GDM1 (cell line): ENCODE measurements at places on chromosomes 3 and 15.

- no peak for DNase-seq
Measured at GRCh38 chr15:23440596-23440995, 6.4 kb downstream of the GOLGA6L2 start.

DNA sequence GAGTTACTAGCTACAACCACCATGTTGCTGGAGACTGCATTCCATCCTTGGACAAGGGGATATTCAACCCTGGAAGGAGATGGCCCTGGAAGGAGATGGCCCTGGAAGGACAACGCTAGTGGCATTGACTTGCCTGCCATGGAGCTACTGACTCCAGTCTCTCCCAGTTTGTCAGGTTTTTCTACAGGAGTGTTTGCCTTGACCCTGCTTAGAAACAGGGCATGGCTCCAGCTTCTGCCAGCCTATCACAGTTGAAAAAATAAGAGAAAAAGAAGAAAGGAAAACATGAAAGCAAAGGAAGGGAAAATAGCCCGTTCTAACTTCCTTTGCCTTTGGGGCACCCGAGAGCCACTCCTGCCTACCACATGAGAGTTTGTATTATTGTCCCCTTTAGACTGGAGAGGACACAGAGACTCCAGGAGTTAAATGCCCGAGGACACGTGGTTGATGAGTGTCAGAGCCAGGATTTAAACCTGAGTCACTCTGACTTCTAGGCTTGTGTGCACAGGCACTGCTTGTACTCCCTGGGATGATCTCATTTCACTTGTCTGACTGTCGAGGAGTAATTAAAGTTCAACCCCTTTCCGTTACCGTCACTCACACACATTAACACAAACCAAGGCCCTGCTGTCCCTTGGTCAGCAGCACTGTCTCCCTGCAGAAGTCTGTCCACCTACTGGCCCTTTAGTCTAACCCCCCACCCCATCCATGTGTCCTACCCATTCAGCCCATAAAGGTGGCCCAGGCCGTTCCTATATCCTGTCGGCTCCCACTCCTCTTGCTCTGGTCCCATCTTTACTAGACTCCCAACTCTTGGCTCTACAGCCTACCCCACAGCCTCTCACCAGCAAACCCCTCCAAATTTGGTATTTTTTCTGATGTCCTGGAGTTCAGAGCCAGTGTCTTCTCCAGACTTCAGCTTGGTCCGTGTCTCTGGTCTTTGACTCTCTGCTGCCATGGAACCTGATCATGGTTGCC lies 46.1 kb downstream of the C2CD4A start:
- DNase-seq: no peak

GRCh38 chr3:190018460-190018859 lies 102.2 kb downstream of the P3H2 start:
- no peak for DNase-seq

DNA sequence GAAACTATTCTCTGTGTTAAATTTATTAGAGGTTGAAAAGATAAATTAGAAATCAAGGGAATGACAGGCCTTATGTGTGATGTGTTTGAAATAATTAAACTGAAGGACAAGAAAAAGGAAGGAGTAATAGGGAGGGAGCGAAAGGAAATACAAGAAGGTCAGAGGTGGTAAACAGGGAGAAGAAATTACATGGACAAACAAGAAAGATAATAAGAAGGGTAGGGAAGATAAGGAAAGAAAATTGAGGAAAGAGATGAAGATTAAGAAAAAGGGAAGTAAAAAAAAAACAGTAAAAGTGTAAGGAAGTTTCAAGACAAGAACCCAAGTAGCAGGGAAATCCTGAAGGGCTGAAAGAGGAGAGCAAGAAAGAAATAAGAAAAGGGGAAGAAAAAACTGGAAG lies 26.2 kb upstream of the ANXA2 start:
- DNase-seq: no peak

DNA sequence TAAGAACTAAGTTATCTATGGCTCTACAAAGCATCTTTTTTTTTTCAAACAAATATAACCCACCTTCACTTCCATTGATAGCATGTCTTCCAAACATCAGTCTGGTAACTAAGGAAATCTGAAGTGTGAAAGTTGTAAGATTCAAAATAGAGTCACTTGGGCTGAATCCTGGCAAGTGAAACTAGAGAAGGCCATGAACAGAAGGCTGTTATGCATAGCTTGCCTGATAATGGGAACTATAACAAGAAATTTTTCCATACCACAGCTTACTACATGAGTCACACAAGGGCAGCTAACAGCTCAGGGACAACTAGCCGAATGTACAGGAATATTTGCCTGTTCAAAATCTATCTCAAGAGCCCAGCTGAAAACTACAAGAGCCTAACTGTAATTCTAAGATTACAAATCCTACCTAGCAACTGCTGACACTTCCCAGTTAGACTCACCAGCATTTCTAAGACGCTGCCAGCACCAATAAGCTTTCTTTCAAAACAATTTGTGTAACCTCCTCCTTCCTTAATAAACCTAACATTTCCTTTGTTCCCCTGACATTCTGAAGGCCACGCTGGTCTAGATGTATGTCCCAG lies 1066.5 kb downstream of the PLOD2 start:
- DNase-seq: peak; percentile 1

GRCh38 chr3:174973465-174973864 lies 114.3 kb downstream of the NAALADL2 start:
- DNase-seq: no peak

DNA sequence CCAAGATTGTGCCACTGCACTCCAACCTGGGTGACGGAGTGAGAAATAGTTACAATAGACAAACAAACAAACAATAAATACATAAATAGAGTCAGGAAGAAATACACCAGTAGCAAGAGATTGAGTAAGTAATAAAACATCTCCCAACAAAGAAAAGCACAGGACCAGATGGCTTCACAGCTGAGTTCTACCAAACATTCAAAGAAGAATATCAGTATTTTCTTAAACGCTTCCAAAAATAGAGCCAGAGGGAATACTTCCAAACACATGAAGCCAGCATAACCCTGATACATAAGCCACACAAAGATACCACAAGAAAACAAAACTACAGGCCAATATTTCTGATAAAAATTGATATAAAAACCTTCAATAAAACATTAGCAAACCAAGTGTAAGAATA lies 30.7 kb upstream of the IGSF10 start:
- no peak for DNase-seq

GRCh38 chr15:80514071-80514780 lies 110.0 kb downstream of the ARNT2 start:
- DNase-seq: no peak

- no peak for DNase-seq
Measured at GRCh38 chr3:144859161-144859560, 887.5 kb downstream of the DIPK2A start.

GRCh38 chr3:101303089-101303731 lies 17.2 kb downstream of the IMPG2 start:
- no peak for DNase-seq

DNA sequence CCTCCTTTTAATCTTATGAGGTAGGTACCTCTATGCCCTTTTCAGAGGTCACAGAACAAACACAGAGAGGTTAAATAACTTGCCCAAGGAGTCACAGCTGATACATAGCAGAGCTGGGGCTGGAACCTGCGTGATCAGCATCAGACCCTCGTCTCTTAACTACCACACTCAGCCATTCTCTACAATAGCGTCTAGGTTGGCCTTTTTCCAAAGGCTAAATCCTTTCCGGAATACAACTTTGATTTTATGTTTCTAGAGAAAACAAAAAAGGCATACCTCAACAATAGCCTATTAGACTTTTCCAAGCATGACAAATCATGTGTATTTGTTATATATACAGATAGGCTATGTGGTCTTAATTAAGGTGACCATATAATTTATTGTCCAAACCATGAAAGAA lies 187.2 kb downstream of the RORA start:
- no peak for DNase-seq

- DNase-seq: no peak
Measured at GRCh38 chr15:73902121-73903020, 23.9 kb upstream of the LOXL1 start.

- no peak for DNase-seq
Measured at GRCh38 chr3:14520967-14521366, 19.2 kb downstream of the GRIP2 start.

DNA sequence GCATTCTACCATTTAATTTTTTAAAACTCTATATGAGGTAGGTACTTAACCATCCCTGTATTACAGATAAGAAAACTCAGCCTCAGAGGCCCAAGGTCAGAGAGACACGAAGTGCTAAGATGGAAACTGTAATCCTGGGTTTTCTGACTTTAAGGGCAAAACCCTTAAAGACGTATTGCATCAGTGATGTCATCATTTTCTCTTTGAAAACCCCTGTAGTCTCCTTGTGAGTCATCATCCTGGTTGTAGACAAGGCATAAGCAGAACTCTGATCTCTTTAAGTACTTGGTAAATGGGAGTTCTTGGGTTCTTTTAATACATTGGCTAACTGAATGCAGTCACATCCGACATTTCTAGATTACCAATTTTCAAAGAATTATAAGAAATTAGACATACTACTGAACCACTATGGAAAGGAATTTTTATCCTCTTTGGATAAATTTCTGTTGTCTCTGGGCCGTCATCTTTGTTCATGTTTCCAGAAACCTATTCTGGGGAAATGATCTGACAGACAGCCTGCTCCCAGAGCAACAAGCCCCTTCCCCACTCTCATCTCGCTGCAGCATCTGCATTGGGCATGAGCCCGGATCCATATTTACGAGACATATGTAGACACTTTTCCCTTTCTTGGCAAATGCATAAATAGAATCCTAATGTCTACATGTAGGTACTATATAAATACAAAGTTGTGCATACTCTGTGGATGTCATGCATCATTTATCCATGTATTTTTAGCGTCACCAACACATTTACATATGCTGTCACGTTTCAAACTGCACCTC lies 48.7 kb upstream of the MDFIC2 start:
- no peak for DNase-seq

GRCh38 chr15:31306426-31307269 lies 20.0 kb upstream of the KLF13 start:
- no peak for DNase-seq

DNA sequence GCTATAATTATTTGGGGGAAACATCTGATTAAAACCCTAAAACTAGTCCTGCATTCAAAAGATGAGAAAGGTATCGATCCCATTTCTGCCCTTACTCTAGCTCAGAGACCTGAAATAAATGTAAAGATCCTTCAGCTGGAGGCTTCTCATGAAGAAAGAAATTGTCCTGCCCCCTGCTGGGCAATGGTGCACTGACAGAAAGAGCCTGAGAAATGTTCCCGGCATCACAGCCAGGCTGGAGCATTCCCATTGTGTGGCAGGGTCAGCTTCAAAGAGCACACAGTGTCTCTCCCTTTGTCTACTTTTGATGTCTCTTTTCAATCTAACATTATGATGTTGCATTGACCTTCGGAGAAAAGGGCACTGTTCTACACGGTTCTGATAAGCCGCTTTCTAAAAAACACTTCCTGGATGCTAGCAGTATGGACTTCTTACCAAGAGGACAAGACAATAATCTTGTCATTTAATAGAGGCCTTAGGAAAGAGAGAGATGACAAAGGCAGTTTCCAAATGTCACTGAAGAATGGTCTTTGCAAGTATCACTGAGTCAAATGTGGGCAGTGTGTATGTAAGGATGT lies 287.5 kb downstream of the MAGI1 start:
- no peak for DNase-seq

GRCh38 chr3:156559321-156559720 lies 4.4 kb upstream of the SSR3 start:
- DNase-seq: no peak

DNA sequence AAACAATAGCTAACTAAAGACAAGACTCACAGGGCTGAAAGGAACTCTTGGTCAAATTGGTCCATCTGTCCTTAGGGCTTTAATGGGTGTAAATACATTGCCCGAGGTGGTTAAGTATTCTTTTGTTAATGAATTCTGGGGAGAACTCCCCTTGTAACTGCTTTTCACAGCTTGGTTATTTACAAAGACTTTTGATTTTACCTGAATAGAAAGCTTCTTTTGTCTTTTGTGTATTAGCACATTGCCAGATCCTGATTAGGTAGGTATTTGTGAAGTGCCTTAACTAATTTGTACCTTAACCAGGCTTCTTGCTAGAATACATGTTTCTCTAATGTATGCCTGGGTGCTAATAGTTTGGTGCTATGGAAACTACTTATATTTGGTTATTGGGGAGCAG lies 14.0 kb downstream of the CHD2 start:
- DNase-seq: no peak

GRCh38 chr3:138417559-138417982 lies 16.8 kb upstream of the ESYT3 start:
- DNase-seq: peak; percentile 48

GRCh38 chr3:46695962-46696894 lies 2.7 kb upstream of the ALS2CL start:
- DNase-seq: no peak

- no peak for DNase-seq
Measured at GRCh38 chr3:189953551-189953950, 167.1 kb downstream of the P3H2 start.

GRCh38 chr3:113105966-113106660 lies 105.2 kb upstream of the BOC start:
- DNase-seq: no peak

DNA sequence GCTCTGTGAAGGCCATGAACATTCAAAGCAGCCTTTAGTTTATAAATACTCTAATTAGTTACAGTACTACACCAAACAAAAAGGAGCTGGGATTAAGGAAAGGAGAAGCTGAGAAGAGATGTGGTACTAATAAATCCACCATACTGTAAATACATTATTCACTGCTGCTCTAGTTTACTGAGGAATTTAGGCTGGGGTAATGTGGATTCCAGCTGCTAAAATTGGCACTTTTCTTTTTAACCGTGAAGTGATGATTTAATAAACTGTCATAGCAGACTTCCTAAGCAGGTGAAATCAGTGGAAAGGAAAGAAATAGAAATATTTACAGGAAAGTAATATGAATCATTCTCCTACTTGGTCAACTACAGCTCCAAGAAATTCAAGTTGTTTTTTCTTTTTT lies 88.7 kb downstream of the TFG start:
- no peak for DNase-seq

DNA sequence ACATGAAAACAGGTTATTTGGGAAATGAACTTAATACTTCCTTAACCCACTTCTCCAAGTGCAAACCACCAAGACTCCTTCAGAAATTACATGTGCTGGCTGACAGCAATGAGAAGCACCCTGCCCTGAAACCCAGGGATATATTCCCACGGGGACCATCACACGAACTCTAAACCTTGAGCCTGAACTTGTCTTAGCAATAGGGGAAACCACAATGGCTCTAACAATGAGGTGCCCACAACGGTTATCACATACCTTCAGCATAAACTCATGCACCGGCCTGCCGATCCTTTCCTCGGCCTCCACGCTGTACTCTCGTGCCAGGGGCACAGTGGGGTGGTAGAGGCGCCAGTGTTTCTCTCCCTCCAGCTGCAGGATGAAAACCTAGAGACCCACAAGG lies 13.4 kb downstream of the RIOX2 start:
- no peak for DNase-seq

GRCh38 chr3:185316740-185317412 lies 46.1 kb upstream of the MAP3K13 start:
- DNase-seq: no peak

DNA sequence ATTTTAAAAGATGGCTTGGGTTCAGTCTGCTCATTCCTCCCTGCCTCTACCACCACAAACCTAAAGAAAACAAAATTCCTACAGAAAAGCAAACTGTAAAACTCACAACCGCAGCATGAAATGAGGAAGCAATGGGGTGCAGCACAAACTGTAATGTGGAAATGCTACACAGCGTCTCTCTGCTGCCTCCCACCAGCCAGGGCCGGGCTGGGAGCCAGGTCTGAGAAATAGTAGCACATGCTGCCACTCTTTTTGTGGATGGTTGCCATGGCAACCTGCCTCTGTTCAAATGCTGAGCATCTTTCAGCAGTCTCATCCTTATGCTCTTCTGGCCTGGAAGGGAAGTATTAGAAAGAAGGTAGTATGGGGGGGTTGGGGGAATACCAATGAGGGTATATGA lies 55.4 kb downstream of the EOMES start:
- DNase-seq: peak; percentile 70
